ENCODE measurements at places on chromosomes 4 and X.
A peak's percentile ranks its signal among the peaks of the same experiment; 100 is the strongest.

DNA sequence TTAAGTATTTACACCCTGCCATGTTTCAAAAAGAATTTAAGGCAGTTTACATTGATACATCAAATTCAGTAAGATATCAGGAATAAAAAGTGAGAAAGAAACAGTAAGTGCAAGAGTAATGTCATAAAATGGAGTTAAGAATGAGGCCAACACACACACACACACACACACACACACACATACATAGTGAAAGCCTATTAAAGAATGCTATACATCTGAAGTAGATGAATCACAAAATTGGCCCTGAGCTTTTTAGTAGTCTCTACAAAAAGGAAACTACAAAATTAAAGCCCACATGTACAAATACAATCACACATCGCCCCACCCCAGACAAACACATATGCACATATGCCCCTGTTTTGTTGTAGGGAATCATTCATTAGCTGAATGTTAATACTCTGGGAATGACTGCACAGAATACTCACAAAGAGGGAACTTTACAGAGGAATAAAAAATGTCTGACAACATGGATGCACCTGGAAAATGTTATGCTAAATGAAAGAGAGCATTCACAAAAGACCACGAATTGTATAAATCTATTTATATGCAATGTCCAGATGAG is 428.8 kb downstream of the IL15 start:
- no peak for DNase-seq

DNA sequence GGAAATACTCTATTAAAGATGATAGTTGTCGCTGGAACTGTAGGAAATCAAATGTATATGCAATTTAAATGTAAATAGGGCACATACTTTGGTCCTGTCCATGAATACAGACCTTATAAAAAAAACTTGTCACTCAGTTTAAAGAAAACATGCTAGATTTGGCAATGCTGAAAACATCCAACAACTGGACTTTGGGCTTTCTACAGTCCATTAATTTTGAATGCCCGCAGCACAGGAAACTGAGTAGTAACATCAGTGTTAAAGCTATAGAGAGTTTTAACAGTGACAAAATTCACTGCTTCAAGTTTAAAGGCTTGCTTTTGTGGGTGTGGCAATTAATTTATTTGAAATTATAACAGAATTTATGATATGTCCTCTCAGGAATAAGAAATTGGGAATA is 578.4 kb downstream of the TRIML1 start:
- DNase-seq = no peak

DNA sequence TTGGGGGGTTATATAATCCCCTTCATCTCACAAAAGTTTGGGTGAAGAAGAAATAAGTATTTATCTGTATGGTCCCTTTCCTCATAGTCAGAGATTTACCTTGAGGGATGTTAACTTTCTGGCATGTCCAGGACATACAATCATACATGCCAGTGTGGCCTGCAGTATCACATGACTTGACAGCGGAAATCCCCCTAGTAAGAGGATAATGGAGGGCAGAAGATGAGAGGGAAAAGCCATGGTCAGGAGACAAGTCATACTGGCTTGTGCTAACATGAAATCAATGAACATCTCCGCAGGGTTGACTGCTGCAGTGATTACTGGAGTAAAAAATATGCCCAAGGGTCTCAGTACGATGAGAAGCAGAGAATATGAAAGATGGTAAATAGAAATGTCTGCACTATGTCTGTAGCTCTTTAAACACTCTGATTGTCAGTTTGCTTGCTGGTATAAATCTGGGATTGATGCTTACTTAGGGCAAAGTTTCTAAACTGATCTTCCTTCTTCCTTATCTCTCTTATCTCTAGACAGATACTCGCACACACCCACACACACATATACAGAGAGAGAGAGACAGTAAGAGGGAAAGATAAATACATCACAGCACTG is 1385.6 kb upstream of the ADGRL3 start:
- no peak for DNase-seq

DNA sequence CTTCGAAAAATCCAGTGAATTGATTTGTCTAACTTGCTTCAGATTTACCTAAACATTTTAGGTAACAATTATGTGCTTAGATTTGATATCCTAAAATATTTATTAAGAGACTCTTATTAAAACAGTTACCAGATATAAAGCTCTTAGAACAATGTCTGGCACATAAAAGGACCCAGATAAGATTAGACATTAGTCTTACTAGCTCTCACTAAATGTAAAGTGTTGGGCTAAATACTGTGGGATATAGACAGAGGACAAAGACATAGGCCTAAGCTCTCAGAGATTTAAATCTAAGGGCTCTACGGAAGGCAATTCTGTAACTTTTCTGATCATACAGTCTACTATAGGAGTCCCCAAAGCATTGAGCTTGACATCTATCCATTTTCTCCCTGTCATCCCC is 94.4 kb upstream of the TRPC3 start:
- no peak for DNase-seq

DNA sequence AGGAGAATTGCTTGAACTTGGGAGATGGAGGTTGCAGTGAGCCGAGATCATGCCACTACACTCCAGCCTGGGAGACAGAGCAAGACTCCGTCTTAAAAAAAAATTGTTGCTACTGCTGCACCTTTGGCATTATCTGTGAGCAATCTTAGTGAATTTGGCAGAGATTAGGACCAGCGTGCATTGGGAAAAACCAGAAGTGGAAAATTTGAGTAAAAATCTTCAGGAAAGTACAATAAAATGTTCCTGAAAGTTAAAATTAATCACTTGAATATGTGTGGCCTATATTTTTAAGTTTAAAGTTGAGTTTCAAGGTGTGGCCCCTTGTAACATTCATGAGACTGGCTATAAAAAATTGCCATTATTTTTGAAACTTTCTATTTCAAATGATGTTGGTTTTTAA is 85.1 kb downstream of the SPRY1 start:
- DNase-seq = no peak

DNA sequence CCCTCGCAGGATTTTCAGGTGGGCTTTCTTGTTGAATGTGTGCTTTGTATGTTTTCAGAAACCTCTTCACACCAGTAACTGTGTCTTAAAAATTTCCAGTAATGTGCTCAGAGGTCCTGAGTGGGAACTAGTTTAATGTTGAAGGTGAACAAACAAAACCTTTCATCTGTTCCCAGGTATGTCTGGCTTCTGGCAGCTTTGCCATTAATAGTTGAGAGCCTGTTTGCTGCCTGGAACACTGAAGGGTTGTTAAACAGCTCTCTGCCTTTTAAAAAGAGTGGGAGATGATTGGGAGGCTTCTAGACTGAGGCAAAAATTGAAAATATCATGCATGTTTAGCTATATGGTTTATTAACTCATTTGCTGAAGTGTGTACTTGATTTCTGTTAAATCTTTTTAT is 161.2 kb upstream of the AGTR2 start:
- no peak for DNase-seq

DNA sequence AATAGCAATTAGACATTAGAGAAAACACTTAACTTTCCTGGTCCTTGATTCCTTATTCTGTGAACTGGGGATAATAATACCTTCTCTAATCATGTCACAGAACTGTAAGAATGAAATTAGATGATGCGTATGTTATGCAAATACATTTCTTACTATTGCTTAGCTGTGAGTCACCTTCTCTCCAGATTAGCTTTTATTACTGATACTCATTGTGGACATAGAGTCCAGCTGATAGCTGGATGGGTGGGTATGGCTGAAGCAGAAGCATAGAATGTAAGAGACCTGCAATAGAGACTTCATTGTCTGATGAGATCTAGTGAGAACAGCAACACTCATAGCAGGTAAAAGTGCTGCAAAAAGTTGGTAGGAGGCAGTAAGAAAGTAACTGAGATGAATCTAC is 437.2 kb upstream of the ZFP42 start:
- DNase-seq = no peak

GRCh38 chr4:140726776-140727500 is 29.2 kb downstream of the TBC1D9 start:
- no peak for DNase-seq

DNA sequence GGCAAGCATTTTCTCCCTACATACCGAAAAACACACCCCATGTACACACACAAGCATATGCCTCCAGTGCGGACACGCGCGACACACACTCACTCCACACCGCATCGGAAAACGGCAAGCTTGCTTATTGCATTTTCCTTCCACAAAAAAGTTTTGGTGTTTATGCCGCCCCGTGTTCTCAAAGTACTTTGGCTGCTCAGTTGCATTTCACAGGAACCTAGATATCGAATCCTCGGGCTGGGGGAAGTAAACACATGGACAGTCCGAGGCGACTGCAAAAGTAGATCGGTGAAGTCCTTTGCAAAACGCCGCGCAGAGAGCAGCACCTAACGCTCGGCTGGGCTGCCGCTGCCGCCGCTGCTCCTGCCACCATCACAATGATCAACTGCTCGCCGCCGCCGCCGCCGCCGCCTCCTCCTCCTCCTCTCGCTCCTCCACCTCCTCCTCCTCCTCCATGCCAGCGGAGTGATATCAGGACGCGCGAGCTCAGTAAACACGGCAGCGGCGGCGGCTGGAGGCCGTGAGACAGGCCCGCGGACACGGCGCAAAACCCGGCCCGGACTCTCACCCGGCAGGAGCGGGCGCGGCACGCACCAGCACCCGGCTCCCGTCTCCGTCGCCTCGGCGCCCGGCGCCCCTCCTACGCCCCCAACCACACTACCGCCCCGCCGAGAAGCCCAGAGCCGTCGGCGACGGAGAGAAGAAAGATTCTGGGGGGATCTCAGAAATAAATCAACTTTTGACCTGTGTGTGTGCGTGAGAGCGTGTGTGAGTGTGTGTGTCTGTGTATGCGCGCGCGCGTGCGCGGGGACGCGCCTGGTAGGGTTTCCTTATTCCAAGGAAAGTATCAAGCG is at the start of gene MAML3:
MAML3 (minus strand) TSS at position 467 of the 854 bp plus-strand sequence. CDS start 857 bp downstream, outside the sequence.
- peak; percentile 58 for DNase-seq

- DNase-seq = no peak
These were observed 9.3 kb downstream of the CNKSR2 start for GRCh38 chrX:21383546-21383945.

- DNase-seq = no peak
These were observed 123.1 kb upstream of the GPM6A start for GRCh38 chr4:175935016-175935661.

GRCh38 chr4:1012034-1012739 is 761 bp downstream of the FGFRL1 start:
- peak; percentile 39 for DNase-seq

GRCh38 chr4:39120418-39120817 is 58.4 kb downstream of the KLHL5 start:
- DNase-seq = no peak

GRCh38 chrX:118666521-118666920 is 60.9 kb upstream of the IL13RA1 start:
- DNase-seq = no peak

DNA sequence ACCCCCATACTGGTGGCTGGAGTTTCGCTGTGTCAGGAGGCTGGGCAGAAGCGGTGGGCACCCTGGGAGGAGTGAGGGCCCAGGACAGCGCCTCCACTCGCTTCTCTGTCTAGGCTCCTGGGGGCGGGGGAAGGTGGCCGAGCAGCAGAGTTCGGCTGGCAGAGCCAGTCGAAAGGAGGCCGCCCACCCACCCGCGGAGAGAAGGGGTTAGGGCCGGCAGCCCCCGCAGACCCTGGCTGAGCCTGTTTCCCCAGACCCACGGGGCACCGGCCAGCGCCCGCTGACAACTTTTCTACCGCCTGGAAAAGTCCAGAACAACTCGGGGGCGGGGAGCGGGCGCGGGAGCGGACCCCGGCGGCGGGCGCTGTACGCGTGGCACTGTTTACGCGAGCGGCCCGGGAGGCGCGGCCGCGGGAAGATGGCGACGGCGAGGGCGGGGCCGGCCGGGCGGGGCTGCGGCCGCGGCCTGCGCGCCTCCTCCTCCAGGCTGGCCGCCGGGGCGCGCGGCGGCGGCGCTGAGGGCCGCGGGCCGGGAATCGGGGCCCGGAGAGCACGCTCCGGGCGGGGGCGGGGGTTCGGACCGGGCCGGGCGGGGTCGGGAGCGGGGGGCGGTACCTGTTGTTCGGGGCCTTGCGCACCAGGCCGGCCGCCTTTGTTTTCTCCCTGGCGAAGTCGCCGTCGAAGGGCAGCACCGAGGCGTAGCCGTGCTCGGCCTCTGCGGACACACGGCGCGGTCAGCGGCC is 628 bp downstream of the MXD4 start:
- peak; percentile 52 for DNase-seq

GRCh38 chr4:124085561-124086180 is 626.9 kb downstream of the ANKRD50 start:
- no peak for DNase-seq

GRCh38 chrX:67684136-67684535 is 140.3 kb downstream of the AR start:
- DNase-seq = no peak

- DNase-seq = no peak
These were observed 327.3 kb downstream of the MAPK10 start for GRCh38 chr4:86032476-86033022.

GRCh38 chrX:42102586-42103282 is 179.4 kb upstream of the CASK start:
- DNase-seq = no peak

GRCh38 chrX:72238183-72238582 is 644 bp downstream of the ERCC6L start:
- no peak for DNase-seq

GRCh38 chr4:89658701-89659024 is 178.3 kb downstream of the SNCA start:
- DNase-seq = no peak

DNA sequence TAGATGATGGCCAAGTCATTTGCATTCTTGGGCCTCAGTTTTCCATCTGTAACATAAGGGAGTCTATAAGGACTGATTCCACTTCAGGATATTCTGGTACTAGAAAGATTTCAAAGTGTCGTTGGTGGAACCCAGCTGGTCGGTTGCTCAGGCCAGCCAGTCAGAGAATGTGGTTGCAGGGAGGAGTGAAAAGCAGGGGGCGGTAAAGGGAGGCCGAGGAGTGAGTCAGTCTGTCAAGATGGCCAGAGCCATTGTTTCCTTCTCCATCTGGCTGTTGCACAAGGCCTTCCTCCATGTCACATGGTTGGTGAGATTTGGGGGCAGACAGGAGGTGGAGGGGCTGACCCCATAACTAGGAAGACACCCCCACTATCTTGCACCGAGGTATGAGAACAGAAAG is 38.2 kb downstream of the STARD8 start:
- DNase-seq = no peak

DNA sequence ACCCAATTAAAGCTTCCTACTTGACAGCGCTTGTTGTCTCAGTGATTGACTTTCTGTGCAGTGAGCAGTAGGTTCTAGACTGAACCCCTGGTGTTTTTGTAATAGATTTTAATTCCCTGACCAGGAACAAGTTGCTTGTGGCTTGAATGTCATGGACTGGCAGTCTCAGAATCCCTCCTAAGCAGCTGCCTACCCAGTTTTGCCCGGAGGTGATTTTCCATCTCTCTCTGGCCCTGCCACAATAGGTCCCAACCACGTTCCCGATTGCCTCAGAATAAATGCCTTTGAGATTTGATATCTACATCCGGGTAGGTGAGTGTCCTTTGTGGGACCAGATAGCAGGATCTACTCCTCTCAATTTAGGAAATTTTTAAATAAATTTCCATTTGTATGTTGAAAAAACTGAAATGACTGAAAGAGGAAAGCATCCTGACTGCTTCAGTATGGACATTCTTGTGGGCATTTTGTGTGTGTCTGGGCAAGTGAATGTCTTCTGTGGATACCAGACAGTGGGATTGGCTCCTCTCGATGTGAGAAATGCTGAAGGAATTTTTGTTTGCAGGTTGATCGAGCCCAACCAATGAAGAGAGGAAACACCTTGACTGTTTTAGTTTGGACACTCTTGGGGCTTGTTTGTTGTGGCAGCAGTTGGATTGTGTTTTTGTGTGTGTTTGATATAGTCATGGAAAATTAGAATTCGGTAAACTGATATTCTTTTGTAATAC is 1607.4 kb downstream of the C4orf33 start:
- DNase-seq = no peak

- DNase-seq = no peak
These were observed 169.3 kb upstream of the TBL1X start for GRCh38 chrX:9295551-9295950.

All from activated gamma-delta T cell (primary cell).